Lower leg skin (tissue), 4 donors: ENCODE measurements at places on chromosomes 2 and 18.
A peak's percentile ranks its signal among the peaks of the same experiment; 100 is the strongest.

- DNase-seq = no peak
These were observed 341.0 kb downstream of the MEIS1 start for GRCh38 chr2:66775730-66776422.

DNA sequence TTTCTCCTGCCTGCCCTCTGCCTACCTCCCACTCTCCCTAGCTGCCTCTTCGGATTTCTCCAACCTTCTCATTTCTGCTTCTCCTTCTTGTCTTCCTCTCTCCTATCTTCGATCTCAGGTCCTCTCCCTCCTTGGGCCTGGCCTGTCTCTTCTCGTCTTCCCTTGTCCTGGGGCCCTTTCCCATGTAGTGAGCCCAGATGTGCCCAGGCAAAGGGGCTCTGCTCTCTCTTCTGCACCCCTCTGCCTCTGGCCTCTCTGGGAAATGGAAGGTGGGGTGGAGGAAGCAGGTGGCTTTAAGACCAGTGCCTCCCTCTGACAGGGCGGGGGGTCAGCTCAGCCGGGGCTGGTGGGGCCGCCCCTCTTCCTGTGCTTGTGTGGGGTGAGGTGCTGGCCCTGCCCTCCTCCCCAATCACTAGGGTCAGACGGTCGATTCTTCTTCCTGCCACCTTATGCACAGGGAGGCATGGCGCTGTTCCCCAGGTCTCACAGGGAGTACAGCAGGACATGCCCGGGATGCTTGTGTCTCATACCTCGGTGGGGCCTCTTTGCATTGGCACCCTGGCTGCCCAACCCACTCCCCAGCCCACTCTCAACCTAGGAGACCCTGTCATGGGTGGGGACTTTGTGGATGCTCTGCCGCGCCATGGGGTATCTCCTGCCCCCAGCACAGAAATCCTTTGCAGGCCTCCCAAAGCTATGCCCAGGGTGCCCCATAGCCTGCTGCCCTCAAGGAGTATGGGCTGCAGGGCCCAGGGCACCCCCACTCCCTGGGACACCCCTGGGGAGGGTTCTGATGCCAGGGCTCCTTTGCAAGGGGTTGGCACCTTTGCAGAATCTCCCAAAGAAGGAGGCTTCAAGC is 213.8 kb upstream of the HAAO start:
- no peak for DNase-seq

GRCh38 chr2:8049851-8050571 is 631.8 kb upstream of the ID2 start:
- no peak for DNase-seq

DNA sequence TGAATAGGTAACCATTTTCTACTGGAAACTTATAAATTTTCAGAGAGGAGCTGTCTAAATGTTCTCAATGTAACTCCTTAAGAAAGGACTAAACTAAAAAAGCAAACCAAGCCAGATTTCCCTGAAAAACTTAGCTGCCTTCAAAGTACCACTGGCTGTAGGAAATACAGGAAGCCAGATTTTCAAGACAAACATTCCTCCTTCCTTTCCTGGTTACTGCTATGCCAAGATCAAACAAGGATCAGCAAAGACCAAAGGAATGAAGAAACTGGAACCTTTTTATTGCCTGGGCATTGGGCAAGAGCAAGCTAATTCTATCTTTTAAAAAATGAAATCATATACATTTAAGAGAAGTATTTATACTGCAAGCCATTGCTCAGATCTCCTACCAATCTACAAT is 212.7 kb downstream of the DYM start:
- DNase-seq = no peak

DNA sequence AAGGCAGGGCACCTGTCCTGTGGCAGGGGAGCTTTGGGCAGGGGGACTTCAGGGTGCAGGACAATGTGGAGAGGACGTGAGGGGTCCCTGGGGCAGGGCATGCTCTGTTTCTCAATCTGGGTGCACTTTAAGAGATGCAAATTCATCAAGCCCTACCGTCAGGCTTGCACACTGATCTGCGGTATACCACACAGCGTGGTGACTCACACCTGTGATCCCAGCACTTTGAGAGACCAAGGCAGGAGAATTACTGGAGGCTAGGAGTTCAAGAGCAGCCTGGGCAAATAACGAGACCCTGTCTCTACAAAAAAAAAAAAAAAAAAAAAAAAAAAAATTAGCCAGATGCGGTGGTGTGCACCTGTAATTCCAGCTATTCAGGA is 10.2 kb upstream of the GPC1 start:
- no peak for DNase-seq

- no peak for DNase-seq
These were observed 105.8 kb downstream of the GALNT14 start for GRCh38 chr2:31032475-31032874.

DNA sequence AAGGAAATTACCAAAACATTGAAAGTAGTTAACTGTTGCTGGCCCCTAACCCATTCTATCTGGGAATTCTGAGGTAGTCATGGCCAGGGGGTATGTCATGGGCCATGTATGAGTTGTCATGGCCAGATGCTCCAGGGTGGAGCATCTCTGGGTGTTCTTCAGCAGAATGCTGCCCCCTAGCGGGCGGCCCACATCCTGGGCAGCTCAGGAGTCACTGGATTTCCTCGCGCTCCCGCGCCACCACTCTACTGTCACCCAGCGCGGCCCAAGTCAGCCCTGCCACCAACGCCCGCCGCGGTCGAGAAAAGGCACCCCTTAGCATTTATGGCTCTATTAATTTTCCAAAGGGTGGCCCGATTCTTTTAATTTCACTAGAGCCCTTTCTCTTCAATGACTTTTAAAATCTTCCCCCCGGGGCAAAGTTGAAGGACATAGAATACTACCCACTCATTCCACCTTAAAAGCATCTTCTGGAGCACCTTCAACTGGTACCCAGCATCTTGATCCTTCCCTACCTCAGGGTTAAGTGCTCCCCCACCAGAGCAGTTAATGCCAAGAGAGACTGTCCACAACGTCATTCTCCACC is 41.6 kb downstream of the PKDCC start:
- no peak for DNase-seq

DNA sequence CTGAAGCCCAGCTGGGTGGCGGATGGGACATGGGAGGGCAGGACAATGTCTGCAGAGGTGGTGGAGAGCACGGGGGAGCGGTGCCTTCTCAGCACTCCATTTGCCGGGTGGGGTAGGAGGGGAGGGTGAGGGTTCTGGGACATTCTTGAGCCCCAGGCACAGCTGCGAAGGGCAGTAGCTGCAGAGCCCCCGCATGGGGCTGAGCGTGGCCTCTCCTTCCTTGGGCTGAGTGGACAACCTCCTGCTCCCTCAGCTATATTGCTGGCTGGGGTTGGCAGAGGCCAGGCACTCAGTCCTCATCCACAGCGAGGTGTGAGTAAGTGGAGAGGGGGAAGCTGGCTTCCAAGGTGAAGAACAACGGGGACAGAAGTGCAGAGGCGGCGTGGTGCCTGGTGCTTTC is 50.1 kb downstream of the RHOB start:
- no peak for DNase-seq

GRCh38 chr2:213455316-213456008 is 171.2 kb downstream of the SPAG16 start:
- no peak for DNase-seq

DNA sequence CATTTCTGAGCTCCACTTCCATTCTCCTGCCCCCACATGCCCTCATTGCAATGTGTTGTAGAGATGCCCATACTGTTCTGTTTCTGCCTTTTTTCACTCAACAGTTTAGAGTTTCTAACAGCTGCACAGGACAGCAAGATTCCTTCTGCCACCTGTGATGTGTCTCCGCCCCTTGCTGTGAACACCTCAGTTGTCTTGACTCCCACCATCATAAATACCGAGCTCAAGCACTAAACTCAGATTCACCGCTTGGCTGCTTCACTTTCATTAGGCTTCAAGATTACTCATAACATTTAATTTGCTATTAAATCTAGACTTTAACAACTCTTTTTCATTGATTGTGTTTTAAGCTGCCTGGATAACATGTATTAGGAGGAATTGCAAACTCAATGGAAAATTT is 141.0 kb downstream of the MAP2 start:
- DNase-seq = no peak

- DNase-seq = peak; percentile 54
These were observed 53.1 kb downstream of the EHD3 start for GRCh38 chr2:31286961-31287550.

GRCh38 chr2:202774104-202774503 is 97.5 kb downstream of the ICA1L start:
- no peak for DNase-seq

DNA sequence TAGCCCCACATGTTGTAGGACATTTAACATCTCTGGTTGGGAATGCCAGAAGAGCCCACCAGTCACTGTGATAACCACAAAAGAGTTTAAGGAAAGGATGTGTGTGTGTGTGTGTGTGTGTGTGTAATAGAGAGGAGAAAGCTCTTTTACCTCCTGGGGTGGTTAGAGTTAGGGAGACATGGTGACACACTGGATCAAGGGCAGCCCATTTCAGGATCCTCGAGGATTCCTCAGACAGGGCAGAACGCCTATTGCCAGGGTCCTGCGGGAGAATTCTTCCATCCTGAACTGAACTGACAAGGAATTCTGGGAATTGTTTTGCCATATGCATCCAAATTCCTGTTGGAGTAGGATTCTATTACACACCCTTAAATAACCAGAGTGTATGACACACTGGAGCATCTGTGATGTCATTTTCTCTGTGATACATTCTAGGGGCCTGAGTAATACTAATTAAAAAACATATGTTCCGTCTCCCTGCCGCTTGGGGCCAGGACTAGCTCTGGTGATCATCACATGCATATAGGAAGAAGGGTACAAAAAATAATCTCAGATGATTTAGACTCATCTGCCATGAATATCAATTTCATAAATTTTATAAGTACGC is 156.4 kb upstream of the MMADHC start:
- DNase-seq = no peak

DNA sequence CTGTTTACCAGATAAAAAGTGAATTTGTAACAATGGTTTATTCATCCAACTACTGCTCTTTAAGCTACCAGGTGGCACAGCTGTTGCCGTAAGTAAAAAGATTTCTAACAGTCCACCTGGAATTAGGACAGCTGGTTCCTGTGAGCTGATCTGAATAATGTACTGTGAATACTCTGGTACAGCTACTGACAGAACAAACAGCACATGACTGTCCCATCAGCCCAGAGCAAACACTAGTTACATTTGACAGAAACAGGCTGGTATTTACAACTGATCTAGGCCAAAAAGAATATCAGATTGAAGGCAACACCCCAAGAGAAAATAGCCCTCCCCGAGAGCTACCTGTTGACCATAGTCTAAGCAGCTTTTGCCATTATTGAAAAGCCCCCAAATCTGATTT is 840.4 kb downstream of the CPS1 start:
- DNase-seq = no peak

DNA sequence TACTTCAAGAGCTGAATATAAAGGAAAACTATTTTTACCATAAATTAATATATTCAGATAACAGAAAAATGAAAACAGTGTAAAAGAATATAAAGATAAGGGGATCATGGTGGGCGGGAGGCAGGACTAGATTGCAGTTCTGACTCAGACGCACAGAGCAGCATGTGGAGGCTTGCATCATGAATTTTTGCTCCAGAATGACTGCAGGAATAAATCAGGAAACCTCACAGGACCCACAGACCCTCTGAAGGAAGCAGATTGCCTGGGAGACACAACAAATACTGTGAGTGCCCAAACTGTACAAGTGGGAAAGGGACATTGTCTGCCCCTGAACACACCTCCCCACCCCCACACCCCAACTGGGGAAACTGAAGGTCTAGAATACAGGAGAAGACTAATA is 19.2 kb upstream of the SIGLEC15 start:
- DNase-seq = no peak

GRCh38 chr2:68730828-68731227 is 3.8 kb upstream of the ARHGAP25 start:
- DNase-seq = no peak

DNA sequence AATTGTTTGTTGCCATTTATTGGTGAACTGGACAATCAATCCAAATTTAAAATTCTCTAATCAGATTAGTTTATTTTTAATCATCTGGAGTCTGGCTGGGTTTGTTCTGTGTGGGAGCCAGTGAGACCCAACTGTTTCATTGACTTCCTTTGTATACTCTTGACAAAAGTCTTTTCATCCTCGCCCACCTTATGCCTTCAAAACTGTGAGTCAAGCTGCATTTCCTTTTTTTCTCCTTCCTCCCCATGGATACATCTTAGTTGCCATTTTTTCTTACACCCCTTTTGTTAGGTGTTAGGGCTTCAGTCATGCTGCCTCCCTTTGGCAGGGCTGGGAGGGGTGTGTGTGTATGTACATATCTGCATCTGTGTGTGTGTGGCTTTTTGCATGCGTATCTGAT is 117.6 kb downstream of the PRKCE start:
- DNase-seq = no peak

DNA sequence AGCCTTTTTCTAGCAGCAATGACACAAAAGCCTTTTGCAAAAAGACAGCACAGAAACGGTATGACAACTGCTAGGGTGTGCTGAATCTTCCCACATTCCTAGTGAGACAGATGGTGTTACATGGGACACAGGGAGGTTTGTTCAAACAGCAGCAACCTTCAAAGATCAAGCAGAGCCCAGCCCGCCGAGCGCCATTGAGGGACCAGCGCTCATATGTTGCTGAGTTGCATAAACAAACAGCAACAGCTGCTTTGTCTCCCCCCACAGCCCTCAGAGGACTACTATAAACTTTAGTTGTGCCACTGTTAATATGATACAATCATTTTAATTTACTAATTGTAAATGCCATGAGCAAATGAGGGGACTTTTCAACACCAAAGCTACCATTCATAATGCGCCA is 117.7 kb downstream of the ZEB2 start:
- DNase-seq = no peak

GRCh38 chr2:8719528-8719927 is 37.7 kb downstream of the ID2 start:
- DNase-seq = no peak

DNA sequence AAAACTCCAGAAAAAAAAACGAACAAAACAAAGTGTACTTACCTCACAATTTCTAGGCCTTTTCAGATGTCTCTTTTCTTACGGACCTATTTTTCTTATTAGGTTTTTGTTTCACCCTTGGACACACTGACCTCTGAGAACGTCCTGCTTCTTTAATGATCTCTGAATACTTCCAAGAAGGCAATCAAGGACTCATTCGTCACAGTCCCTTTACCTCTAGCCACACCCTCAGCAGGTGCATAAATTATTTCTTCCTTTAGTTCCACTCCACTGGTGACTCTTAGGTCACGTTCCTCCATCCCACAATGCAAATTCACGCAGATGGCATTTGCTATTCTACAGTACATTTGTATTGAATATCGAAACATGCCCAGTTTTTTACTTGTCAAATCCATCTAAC is 21.9 kb downstream of the PELI1 start:
- DNase-seq = no peak

- DNase-seq = peak; percentile 70
These were observed 14.3 kb downstream of the IMPA2 start for GRCh38 chr18:11995445-11996189.
